ENCODE measurements at places on chromosomes 12 and 14.

GRCh38 chr14:104514156-104514848 is 65.3 kb upstream of the C14orf180 start:
- peak; percentile 86 for DNase-seq

- no peak for DNase-seq
These were observed 45.4 kb downstream of the CLMN start for GRCh38 chr14:95274279-95274678.

- no peak for DNase-seq
These were observed 32.0 kb upstream of the SPPL3 start for GRCh38 chr12:120936197-120936596.

DNA sequence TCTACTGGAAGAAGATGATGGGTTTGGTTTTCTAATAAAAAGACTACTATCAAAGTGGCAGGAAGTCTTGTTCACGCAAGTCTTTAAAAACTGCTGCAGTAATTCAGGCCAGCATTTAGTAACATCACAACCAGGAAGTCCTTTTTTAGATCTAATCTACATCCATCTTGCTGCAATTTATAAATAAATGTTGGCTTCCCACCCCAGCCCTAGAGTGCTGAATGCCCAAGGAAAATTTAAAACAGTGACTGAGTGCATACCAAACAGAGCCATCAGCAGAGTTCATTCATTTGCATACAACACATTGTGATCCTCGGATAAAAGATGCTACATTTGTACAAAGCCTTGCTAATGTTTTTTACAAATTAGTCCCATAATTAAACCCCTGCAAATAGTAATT is 72.1 kb downstream of the PHLDA1 start:
- no peak for DNase-seq

DNA sequence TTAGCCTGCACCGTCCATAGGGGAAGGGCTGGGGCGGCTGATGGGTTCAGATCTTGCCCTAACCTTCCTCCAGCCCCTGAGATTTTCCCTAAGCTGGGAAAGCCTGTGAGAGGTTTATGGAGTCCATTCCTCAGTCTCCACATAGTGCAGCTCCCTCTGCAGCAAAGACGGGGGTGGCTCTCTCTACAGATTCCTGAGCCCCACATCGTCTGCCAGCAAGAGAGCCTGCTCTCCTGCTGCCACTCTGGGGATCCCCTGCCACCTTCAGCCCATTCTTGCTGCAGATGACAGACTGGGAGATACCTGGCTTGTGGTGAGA is 3.1 kb downstream of the SMIM41 start:
- DNase-seq, result no peak

DNA sequence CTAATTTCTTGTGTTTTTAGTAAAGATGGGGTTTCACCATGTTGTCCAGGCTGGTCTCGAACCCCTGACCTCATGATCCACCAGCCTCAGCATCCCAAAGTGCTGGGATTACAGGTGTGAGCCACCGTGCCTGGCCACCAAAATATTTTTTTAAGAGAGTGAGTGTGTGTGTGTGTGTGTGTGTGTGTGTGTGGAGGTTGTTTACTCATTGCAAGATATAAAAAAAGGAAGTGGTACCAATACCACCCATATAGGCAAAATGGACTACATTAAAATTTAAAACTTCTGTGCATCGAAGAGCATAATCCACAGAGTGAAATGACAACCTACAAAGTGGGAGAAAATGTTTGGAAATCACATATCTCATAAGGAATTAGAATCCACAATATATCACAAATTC is 15.5 kb upstream of the CLEC2A start:
- no peak for DNase-seq

- no peak for DNase-seq
These were observed 172.7 kb downstream of the ANO6 start for GRCh38 chr12:45388545-45388944.

GRCh38 chr14:93068711-93069110 is 47.0 kb downstream of the ITPK1 start:
- no peak for DNase-seq

DNA sequence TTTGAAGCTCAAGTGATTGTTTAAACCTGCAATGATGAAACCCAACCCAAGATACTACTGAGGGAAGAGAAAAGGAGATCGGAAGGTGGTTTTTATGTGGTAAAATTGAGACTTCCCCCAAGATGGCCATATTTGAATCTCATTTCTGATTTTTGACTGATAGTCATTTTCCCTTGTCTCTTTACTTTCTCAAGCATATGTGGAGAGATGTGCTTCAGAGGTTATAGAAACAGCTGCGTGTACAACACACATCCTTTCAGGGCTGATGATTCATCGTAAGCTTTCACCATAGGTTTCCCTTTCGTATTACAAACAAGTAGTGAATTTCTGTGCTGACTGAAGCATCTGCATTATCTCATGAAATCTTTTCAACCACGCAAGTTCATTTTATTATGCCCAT is 276.2 kb downstream of the EMP1 start:
- DNase-seq, result no peak

DNA sequence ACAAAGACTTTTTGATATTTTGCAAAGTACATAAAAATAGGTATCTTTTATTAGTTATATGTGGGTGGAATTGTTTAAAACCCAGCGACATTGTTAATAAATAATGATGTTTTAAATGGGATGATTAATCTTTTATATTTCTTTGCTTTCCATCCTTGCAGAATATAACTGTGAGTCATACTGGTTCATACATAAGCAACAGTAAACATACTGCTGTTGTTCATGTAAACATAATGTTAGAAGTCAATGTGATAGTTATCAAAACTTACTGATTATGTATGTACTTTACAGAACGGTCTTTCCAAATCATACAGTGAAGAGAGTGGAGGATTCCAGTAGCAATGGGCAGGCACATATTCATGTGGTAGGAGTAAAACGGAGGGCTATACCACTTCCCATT is 119.8 kb downstream of the ARID2 start:
- DNase-seq, result no peak

GRCh38 chr12:101876322-101876860 is 989 bp upstream of the DRAM1 start:
- no peak for DNase-seq

DNA sequence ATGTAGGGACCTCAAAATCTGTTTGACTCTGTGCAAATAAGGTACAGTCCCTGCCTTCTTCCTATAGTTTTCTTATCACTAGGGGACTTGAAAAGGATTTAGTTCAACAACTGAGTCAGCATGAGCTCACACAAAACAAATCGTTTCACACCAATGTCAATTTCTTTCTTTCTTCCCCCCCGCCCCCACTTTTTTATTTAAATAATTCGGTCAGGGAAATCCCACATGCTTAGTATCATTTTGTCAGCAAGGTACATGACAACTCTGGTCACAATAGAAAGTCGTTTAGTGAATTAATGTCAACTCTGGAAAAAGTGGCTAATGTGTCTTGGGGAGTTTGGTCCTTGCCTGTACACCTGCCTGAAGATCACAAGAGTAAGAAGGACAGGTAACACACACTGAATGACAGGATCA is 232.2 kb upstream of the PLEKHG7 start:
- DNase-seq, result no peak

- no peak for DNase-seq
These were observed 174.3 kb downstream of the FOXN3 start for GRCh38 chr14:89242652-89243279.

- no peak for DNase-seq
These were observed 31.6 kb downstream of the NEUROD4 start for GRCh38 chr12:55051197-55051947.

DNA sequence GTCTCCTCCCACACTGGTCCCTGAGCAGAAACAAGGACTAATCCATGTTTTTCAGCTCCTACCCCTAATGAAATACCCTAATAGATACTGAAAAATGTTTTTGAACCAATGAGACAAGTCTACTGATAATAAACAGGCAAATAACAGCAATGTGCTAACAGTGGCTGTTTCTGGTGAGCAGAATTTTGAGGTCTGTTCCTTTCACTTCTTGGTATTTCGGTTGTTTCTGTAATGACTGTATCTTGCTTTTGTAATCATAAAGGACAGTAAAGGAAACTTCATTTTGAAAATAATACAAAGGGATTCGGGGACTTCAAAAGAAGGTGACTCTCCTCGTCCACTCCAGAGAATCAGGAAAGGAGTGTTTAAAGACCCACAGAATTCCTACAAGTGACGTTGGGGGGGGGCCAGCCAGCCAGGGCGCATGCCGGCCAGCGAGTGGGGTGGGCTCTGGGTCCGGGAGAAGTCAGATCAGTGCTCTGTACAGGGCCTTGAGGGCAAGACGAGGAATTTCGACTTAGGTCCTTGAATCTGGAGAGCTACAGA is 1.1 kb upstream of the CD9 start:
- DNase-seq, result no peak

GRCh38 chr12:5432011-5432400 is at the start of gene NTF3:
Gene NTF3 (plus strand): TSS chr12:5432108. CDS start chr12:5432325, 217 bp downstream.
- DNase-seq, result peak; percentile 72

GRCh38 chr12:89414322-89414721 is 62.0 kb upstream of the DUSP6 start:
- DNase-seq, result peak; percentile 37

DNA sequence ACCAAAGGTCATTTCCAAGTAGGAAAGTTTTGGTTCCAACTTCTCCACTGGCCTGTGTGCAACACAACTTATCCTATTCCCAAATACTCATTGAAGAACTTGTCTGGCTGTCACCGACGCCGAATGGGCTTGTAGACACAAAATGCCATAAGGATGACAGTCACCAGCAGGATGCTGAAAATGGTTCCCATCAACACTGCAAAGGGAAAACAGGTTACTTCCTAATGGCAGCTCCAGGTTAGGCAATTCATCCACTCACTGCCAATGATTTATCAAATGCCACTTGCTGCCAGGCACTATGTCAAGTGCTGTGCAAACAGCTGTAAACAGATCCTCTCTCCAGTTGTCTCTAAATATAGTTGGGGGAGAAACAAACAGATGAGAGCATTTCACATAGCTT is 6.1 kb downstream of the C12orf76 start:
- no peak for DNase-seq

- no peak for DNase-seq
These were observed 36.9 kb upstream of the PRKAB1 start for GRCh38 chr12:119630962-119631550.

DNA sequence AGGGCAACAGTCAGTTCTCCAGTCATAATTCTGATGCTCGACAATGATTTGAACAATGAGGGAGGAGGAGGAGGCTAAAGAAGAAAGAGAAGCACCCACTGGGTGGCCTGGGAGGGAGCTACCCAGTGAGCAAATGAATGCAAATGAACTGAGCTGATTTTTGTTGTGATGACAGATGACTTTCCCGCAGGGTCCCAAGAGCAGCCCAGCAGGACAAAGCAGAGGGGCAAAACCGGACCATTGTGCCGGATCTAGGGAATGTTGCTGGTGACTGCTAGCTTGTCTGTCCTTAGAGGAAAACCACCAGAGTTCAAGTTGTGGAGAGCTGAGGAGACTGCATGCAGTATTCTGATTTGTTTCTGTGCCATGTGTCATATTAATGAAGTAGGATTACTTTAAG is 162.8 kb downstream of the MON2 start:
- peak; percentile 29 for DNase-seq

All from esophagus muscularis mucosa (tissue), 4 donors.